Tibial artery (tissue), 4 donors: ENCODE measurements at places on chromosomes 7 and 10.
A peak's percentile ranks its signal among the peaks of the same experiment; 100 is the strongest.

GRCh38 chr10:102227050-102227449 lies 951 bp downstream of the ELOVL3 start:
- no peak overlapping the region for H3K4me3 ChIP-seq
- H3K27me3 ChIP-seq: peaks cover 39% of the 10 kb centered on the region
- H3K36me3 ChIP-seq: no peaks in the 10 kb centered on the region
- no peak overlapping the region for H3K27ac ChIP-seq
- peaks cover 36% of the 10 kb centered on the region for H3K4me1 ChIP-seq

- DNase-seq: no peak
- no peaks in the 10 kb centered on the region for H3K36me3 ChIP-seq
- no peaks in the 10 kb centered on the region for H3K4me1 ChIP-seq
- H3K27ac ChIP-seq: no peak overlapping the region
- H3K4me3 ChIP-seq: no peak overlapping the region
- H3K27me3 ChIP-seq: no peaks in the 10 kb centered on the region
Measured at GRCh38 chr7:79199266-79199665, 254.2 kb downstream of the MAGI2 start.

DNA sequence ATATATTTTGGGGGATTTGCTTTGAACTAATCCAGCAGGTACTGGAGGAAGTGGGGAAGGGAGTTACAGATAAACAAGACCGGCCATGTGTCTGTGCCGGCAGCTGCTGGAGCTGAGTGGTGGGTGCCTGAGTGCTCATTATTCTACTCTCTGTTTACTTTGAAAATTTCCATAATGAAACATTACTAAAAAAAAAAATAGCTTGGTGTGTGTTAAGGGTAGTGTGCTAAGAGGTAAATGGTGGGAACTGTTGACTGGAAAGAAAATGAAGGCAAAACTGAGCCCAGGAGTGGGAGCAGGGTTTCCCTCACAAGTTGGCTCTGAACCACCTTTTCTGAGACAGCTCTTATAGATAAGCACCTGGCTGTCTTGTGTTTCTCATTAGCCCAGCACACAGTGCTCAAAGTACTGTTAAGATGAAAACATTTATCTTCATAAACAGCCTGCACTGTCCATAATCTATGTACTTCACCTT lies 50.6 kb downstream of the PARD3 start:
- no peak overlapping the region for H3K27ac ChIP-seq
- H3K4me1 ChIP-seq: peaks cover 20% of the 10 kb centered on the region
- H3K36me3 ChIP-seq: no peaks in the 10 kb centered on the region
- DNase-seq: no peak

GRCh38 chr7:80635998-80636397 lies 2.4 kb upstream of the CD36 start:
- H3K27me3 ChIP-seq: no peaks in the 10 kb centered on the region
- H3K27ac ChIP-seq: no peak overlapping the region
- DNase-seq: no peak

DNA sequence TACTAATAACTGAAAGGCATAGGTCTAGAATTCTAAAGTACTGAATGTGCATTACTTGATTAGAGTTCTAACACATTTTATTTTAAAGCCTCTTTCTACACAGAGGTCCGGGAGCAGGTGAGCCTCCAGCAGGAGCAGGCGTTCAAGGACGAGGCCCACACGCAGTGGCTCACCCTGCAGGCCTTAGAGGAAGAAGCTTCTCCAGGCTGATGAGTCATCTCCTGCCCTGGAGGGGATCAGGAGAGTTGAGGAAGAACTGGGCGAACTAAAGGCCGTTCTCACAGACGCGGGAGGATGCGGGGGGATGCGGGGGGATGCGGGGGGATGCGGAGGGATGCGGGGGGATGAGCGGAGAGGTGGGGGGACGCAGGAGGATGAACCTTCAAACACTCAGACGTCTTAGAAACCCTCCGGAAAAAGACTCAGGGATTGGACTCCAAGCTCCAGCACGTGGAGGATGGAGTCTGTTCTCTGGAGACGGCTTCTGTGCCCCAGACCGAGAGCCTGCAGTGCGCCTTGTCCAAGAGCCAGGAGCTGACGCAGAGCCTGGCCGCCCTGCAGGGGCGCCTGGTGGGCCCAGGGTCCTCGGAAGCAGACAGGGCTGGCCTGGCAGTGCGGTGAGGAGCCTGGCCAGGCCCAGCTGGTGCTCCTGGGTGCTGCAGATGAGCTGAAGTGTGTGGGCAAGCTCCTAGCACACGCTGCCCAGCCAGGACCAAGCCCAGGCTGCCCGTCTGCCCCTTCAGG lies 433.7 kb upstream of the TPK1 start:
- H3K27me3 ChIP-seq: no peaks in the 10 kb centered on the region
- H3K36me3 ChIP-seq: no peaks in the 10 kb centered on the region
- no peak for DNase-seq
- H3K4me1 ChIP-seq: no peaks in the 10 kb centered on the region

GRCh38 chr10:123417414-123417813 lies 248.7 kb upstream of the GPR26 start:
- H3K36me3 ChIP-seq: no peaks in the 10 kb centered on the region
- no peak overlapping the region for H3K27ac ChIP-seq
- no peaks in the 10 kb centered on the region for H3K27me3 ChIP-seq
- DNase-seq: no peak

DNA sequence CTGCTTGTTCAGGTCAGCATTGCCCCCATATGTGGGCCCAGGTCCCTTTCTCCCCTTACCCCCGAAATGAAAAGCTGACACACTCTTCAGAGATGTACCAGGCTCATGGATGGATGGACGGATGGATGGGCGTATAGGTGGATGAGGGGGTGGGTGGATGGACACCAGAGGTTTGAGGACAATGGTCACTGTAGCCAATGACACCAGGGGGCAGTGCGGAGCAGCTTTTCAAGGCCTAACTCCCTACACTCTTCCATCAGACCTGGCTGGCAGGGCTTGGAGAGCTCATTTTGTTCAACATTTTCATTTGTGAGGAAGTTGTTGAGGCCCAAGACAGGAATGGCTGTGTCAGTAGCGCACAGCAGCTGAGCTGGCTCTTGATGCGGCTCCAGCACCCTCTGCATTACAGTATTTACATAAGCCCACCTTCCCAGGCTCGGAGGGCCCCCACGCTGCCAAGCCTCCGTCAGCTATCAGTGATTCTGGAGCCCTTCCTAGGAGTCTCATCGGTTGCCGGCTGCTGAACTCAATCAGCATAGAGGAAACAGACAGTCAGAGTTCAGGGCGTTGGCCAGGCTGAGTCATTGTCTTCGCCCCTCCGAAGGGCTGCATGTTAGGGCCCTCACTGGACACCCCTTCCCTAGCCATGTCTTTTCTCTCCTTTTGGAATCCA lies 11.6 kb upstream of the FFAR4 start:
- no peaks in the 10 kb centered on the region for H3K36me3 ChIP-seq
- H3K27ac ChIP-seq: no peak overlapping the region
- DNase-seq: peak; percentile 80
- no peaks in the 10 kb centered on the region for H3K27me3 ChIP-seq

DNA sequence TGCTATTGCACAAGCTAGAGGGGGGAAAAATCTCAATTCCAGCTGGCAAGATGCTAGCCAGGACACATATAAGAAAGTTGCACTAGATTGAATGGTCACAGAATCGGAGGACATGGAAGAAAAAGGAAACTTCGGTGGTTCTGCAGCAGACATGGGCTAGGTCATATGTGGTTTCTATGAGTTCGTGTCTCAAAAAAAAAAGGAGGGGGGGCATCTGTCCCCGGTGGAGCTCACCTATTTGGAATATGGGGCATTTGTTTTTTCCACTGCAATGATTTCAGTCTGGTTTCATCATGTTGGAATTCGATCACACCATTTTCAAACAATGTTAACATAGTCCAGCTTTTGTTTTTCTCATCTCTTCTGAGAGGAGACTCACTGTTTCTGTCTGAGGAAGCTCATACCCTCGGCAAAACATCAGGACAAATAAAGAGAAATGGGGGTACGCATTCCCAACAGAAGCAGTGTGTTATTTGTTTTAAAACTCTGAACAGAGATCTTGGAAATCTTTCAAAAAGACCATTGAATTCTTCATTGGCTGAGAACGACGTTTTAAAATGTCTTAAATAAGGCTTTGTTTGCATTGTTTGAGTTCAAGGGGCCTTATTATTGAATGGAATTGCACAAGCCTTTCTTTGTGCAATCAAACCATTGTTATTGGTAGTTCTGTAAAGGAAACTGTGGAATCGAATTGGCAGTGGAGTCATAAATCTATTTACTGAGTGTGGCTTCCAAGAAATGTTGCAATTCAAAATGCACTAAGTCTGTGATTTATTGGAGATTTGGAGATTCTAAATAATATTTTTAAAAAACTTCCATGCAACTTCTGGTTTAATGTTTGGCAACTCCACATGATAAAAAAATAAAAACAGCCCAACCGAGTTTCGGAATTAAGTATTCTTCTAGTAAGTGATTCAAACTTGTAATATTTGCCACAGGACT lies 173.2 kb downstream of the RTKN2 start:
- no peak overlapping the region for H3K4me3 ChIP-seq
- peak overlapping the region; percentile 48 for H3K27ac ChIP-seq
- peaks cover 64% of the 10 kb centered on the region for H3K4me1 ChIP-seq
- H3K27me3 ChIP-seq: no peaks in the 10 kb centered on the region
- DNase-seq: no peak

DNA sequence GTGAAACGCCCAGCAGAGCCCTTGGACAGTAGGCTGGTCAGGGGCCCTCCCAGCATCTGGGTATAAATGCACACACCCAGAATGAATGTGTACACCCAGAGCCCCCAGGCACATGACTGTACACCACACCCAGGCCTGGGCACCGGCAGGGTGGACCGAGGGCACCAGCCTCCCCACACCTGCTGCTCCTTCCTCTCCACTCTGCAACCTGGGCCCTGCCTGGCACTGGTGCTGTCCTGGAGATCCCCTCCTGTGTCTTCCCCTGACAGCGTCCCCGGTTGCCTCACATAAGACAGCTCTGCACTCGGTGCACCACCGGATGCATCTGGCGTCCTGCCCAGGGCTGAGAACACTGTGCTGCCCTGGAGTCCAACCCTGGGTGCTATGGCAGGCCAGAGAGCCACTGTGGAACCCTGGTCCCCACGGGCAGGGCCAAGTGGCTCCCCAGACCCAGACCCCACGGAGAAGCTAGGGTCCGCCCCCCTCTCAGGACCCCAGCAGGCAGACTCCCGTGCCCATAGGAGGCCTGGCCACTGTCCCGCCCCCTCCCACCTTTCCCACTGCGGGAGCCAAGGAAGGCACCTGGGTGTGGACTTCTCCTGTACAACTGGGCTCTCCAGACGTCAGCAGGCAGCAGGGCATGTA lies 6.6 kb downstream of the RASGEF1A start:
- no peaks in the 10 kb centered on the region for H3K4me1 ChIP-seq
- no peaks in the 10 kb centered on the region for H3K36me3 ChIP-seq

- no peaks in the 10 kb centered on the region for H3K4me1 ChIP-seq
- no peak overlapping the region for H3K4me3 ChIP-seq
- H3K36me3 ChIP-seq: no peaks in the 10 kb centered on the region
- no peak overlapping the region for H3K27ac ChIP-seq
- DNase-seq: no peak
- H3K27me3 ChIP-seq: peaks cover 12% of the 10 kb centered on the region
Measured at GRCh38 chr10:43255634-43256431, 11.0 kb downstream of the RASGEF1A start.

DNA sequence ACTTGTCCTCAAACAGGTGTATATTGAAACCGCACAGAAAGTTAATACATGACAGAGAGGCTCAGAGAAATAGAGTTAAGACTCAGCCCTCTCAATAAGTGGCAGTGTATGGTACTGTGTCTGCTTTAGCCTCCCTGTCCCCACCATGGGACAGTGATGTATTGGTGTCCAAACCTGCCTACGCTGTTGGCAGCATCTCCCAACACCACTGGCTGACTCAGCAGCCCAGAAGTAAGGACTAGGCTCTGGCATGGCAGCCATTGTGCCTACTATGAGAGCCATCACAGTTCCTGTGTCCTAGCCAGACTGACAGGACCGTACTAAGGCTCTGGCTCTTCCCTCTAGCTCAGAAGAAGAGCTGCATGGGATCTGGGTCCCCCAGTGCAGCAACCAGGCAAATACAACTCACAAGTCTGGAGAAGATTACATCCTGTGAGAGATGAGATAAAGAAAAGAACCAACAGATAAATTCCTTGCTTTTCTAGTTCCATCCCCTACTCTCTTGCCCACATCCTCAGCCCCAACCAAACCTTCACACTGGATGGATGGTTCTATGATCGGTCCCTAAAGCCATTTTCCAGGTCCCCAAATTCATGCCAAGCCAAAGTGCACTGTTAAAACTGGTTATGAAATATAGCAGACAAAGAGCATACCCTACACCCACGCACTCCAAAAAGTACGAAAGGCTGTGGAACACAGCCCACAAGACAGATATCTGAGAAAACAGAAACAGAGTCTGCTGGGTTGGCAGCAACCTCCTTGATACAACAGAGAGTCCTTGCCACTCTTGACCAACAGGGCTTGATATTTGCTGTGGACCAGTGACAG lies 44.1 kb upstream of the DMTF1 start:
- H3K4me1 ChIP-seq: no peaks in the 10 kb centered on the region
- H3K27ac ChIP-seq: no peak overlapping the region
- H3K4me3 ChIP-seq: no peak overlapping the region
- H3K36me3 ChIP-seq: no peaks in the 10 kb centered on the region

- no peaks in the 10 kb centered on the region for H3K36me3 ChIP-seq
- no peaks in the 10 kb centered on the region for H3K27me3 ChIP-seq
- peak overlapping the region; percentile 2 for H3K4me3 ChIP-seq
- no peak for DNase-seq
- peaks cover 10% of the 10 kb centered on the region for H3K4me1 ChIP-seq
Measured at GRCh38 chr10:17171141-17171641, 30.3 kb downstream of the TRDMT1 start.

DNA sequence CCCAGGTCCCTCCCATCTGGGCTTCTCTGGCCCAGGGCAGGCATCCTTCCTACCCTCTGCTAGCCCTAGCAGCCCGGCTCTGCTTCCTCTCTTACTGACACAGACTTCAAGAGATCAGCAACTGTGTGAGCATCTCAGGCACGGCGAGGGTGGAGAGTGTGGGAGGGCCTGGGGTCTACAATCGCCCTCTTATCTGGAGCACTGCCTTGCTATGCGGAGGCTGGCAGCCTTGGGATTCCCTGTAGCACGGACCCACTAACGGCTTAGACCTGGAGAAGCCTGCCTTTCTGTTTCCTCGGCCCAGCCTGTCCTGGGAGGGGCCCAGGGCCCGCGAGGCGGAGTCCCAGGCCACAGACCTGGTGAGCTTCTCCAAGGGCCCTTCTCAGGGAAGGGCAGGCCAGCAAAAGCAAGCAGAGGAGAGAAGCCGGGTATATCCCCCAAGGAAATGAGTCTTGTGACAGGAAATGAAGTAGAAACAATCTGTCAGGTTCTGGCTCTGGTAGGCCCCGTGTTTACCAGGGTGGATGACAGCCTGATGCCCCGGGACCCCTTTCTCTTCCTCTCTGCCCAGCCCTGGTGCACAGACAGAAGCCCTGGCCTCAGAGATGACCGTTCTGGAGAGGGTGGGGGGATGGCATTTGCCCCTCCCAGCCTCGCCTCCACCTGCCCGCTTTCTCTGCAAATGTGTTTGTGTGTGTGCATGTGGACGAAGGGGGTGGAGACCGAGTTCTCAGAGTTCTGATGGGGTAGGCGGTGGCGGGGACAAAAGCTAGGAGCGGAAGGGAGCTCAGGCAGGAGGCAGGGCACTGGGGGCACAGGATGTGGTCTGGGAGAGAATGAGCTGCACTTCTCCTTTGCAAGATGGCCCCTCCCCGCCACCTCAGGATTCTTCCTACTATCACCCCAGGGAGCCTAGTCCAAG lies 2.5 kb downstream of the LRCH4 start:
- peaks cover 37% of the 10 kb centered on the region for H3K4me1 ChIP-seq
- peak; percentile 82 for DNase-seq
- H3K4me3 ChIP-seq: peak overlapping the region; percentile 82
- no peaks in the 10 kb centered on the region for H3K27me3 ChIP-seq
